NCI-H774 (cell line): ENCODE measurements at places on chromosomes 1 and 21.

- no peak for DNase-seq
Observed at GRCh38 chr1:228280961-228281591, 73.2 kb downstream of the OBSCN start.

GRCh38 chr1:26882696-26883463 lies 7.2 kb downstream of the GPN2 start:
- no peak for DNase-seq

- no peak for DNase-seq
Observed at GRCh38 chr1:240515505-240515904, 96.5 kb downstream of the GREM2 start.

- no peak for DNase-seq
Observed at GRCh38 chr1:39117899-39118450, 86.5 kb upstream of the MACF1 start.

DNA sequence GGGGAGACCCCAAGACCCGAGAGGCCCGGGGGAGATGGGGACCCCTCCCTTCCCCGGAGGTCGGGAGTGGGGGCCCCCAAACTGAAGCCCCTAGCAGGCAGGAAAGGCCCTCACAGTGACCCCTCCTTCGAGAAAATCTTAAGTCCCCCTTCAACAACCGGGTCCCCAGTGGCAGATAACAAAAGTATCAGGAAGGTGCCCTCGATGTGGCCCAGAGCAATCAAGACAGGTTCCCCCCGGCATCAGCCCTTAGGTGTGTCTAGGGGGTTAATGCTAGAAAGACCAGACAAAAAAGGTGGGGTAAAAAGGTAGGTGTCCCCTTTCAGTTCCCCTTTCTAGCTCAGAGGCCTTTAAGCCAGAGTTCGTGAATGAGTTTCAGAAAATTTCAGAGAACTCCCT lies 282 bp upstream of the ECE1 start:
- DNase-seq = no peak

DNA sequence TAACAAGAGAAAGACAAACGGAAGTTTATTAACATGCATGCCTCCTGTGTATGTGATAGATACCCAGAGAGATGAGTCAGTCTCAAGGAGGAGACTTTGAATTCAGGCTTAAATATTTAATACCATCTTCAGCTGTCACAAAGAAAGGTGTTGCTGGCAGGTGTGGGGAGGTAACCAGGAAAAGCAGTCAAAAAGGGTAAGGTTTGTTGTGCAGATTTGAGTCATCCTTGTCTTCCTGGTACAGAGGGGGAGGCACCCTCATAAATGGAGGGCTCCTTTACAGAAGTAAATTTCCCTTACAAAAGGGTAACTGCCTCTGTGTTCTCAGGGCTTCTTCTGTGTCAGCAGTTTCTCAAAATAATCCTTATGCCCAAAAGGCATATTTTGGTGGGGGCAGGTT lies 75.2 kb upstream of the B3GALT5 start:
- no peak for DNase-seq

- no peak for DNase-seq
Observed at GRCh38 chr1:21620496-21620895, 48.7 kb downstream of the RAP1GAP start.

GRCh38 chr1:18463984-18464664 lies 16.6 kb upstream of the KLHDC7A start:
- DNase-seq = no peak

- DNase-seq = no peak
Observed at GRCh38 chr1:8219530-8219929, 98.4 kb upstream of the SLC45A1 start.

DNA sequence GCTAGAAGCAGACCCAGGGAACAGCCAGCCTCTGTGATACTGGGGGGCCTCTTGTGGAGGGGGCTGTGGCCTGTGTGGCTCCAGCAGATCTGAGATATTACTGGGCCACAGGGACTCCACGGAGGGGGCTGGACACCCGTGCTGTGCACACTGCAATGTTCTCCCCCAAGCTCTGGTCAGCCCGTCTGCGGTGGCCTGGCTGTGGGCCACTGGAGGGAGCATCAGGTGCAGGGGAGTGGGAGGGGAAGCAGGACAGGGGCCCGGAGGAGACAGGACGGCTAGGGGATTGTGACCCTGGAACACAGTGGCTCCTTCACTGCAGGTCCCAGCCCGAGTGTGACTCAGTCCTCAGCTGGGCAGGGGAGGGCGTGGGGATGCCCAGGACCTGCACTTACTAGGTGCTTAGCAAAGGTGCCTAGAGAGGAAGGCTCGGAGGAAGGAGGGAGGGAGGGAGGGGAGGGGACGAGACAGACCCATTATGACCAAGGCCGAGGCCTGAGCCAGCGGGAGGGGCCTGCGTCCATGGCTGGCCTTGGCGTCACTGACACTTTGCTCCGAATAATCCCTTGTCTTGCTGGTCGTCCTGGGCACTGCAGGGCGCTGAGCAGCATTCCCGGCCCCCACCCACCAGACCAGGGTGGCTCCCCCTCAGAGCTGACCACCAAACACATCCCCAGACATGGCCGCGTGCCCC lies 44.2 kb downstream of the PRDM16 start:
- DNase-seq = no peak

GRCh38 chr1:13783551-13783950 lies 83.6 kb downstream of the PRDM2 start:
- no peak for DNase-seq

DNA sequence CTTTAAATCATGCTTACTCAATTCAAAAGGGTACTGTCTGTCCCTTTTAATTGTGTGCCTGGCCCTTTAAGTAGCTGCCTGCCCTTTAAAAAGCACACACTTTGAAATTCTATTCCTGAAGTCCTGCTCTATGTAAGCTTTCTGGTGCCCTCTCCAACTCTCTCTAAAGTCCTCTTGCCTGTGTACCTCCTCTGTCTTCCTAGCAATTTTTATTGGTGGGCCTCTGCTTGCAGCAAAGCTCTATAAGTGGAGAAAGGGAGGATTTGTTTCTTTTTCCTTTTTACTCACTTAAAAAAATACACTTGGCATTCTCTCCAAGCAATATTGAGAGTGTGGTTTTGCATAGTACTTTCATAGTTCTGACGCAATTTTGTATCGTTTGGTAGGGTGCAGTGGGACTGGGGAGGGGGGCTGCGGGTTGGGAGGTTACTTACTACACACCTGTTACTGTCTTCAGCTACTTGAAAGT lies 135.4 kb downstream of the LMO4 start:
- DNase-seq = no peak

- DNase-seq = no peak
Observed at GRCh38 chr21:35239811-35240219, 190.7 kb upstream of the RUNX1 start.

DNA sequence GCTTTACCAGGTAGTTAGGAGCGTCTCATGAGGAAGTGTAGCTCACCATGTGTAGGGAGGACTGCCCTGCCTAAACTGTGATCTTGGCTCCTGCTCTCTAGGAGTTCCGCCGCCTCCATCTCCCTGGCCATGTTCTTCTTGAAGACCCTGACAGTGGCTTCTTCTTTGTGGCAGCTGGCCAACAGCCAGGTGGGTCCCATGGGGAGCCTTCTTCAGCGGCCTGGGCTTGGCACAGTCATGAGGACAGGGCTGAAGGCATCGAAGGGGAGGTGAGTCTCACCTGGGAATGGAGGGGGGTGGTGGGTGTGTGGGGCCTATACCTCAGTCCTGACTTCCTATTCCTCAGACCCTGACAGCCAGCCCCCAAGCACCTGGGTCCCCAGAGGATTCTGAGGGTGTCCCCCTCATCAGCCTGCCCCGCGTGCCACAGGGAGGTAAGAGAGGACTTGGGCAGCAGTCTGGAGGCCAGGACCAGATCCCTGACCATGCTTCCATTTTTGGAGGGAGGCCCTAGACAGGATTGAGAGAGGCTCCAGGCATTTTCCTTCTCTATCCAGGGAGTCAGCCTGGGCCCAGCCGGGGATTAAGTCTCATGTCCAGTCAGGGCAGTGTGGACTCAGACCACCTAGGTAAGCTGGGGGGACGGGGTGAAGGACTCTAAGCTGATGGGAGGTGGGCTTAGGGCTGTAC lies 21.4 kb downstream of the HYI start:
- no peak for DNase-seq

GRCh38 chr1:153626904-153627714 lies at the start of gene S100A13:
TSS of gene S100A13 (minus strand) at chr1:153627505. CDS start at chr1:153626472, 1,033 bp downstream.
- DNase-seq = peak; percentile 79

DNA sequence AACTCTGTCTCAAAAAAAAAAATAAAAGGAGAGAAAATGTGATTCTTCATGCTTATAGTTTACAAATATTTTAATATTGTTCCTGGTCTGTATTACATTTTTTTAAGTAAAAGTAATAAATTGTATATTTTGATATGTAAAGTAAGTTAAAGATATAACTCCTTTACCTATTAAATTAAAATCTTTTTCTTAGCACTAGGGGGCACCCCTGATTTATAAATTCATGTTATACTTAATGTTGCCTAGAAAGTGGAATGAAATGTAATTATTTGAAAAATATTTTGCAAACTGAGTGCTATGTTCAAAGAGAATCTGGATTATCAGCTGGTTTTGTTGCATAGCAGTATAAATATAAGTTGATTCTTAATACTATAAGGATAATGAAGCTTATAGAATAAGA lies 49.2 kb downstream of the RALGPS2 start:
- DNase-seq = peak; percentile 13

DNA sequence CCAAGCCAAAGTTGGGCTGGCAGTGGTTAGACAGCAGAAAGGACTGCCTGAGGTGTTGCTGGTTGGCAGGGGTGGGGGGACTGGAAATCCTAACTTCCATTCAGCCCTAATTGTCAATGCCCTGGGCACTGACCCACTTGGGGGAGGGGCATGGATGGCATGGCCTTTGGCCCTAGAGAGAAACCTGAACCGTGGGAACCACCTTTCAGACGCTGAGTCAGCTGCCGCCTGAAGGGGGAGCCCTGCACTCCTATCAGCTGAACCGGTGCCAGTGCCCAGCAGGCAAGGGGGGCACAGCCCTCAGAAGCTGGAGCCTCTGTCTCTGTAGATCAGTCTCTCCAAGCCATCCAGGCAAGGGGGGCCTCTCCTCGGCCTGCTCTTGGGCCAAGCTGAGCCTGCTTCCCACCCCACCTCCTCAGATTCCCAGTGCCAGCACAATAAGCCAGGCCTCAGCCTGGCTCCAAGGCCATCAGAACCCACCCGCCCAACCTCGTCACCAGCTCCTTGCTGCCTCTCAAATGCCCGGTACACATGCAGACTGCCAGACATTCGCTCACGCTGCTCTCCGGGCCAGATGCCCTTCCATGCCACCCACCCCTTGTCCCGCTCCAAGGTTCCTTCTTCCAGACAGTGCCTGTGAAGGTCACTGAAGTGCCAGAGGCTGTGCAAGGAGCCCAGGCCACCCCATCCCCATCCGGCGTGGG lies 11.6 kb downstream of the TINAGL1 start:
- DNase-seq = peak; percentile 61

DNA sequence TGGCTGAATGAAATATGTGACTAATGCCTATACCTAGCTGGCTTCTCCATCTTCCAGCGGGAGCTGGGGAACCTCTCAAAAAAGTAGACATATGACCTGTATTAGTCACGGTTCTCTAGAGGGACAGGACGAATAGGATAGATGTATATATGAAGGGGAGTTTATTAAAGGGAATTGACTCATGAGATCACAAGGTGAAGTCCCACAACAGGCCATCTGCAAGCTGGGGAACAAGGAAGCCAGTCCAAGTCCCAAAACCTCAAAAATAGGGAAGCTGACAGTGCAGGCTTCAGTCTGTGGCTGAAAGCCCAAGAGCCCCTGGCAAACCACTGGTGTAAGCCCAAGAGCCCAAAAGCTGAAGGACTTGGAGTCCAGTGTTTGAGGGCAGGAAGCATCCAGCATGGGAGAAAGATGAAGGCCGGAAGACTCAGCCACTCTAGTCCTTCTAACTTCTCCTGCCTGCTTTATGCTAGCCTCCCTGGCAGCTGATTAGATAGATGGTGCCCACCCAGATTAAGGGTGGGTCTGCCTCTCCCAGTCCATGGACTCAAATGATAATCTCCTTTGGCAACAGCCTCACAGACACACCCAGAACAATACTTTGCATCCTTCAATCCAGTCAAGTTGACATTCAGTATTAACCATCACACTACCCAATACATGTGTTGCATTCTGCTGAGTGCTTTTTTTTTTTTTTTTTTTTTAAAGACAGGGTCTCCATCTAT lies 19.6 kb downstream of the OLIG1 start:
- no peak for DNase-seq

- DNase-seq = no peak
Observed at GRCh38 chr1:88021529-88021928, 662.5 kb upstream of the PKN2 start.

GRCh38 chr1:222814536-222815439 lies at the start of gene DISP1:
TSS of gene DISP1 (plus strand) at chr1:222815039. CDS start at chr1:222942824, 127,785 bp downstream.
- DNase-seq = peak; percentile 90
